Hematopoietic multipotent progenitor cell treated with erythropoietin and hydrocortisone succinate and interleukin-3 and kit ligand, for 15 days (in vitro differentiated cells): ENCODE measurements at places on chromosomes 4 and X.
A peak's percentile ranks its signal among the peaks of the same experiment; 100 is the strongest.

DNA sequence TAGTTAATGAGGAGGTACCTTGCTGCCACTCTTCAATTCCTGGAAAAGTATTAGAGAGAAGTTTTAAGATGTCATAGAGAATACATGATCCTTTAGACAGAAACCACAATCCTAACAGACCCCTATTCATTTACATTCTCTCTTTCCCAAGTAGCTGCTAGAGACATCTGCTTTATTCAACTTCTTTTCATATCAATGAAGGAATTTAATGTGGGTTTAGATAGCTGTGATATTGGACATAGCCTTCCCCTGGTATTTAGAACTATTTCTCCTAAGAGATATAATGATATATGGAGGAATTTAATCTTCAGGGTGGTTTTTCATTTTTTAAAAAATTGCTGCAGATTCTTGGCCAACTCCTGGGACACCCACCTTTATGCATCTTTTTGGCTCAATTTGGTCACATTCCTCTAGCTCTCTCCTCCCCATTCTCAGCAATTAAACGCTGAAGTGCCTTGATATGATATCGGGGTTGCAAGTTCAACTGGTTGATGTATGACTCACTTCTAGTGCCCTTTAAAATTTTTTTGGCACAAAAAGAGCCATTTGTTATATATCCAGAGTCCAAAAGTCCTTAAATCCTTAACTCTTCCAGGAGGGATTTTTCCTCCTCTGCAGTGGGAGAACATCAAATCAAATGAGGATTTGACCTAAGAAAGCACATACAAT, 57.6 kb downstream of the DOCK11 start:
- DNase-seq, result no peak

- no peak for DNase-seq
Observed at GRCh38 chr4:71293705-71294104, 45.1 kb upstream of the SLC4A4 start.

- DNase-seq, result peak; percentile 46
Observed at GRCh38 chrX:110415440-110416170, 57.0 kb downstream of the RTL9 start.

DNA sequence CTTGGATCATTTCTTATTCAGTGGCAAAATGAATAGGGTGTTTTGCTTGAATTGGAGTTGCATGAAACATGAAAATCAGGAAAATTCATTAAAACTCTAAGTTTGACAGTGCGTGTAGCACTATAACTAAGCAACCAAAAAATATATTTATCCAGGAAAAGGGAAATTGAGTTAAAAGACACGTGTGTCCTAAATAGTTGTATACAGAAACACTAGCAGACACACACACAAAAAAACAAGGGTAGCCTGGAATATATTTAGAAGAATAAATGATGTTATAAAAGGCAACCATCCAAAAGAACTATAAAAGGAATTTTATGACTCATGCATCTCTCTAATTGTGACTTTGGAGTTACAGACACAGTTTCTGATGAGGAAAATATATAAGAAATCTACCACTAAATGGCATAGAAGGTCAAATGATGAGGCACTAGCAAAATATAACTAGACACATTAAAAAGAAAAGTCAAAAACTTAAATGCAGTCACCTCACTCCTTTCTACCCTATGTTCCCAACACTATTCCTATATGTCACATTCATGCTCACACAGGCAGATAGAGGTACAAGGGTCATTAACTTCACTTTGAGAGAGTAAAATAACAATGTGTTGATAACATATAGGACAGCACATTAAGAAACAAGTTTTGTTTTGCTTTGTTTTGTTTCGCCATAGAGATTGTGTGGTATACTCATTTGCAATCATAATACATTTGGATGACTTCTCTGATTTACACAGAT, 793.6 kb upstream of the INTU start:
- DNase-seq, result no peak

GRCh38 chrX:152139589-152139988, 1.2 kb upstream of the MAGEA10 start:
- DNase-seq, result no peak

- DNase-seq, result no peak
Observed at GRCh38 chr4:104418286-104418685, 76.4 kb downstream of the CXXC4 start.

- no peak for DNase-seq
Observed at GRCh38 chr4:84837751-84838150, 128.7 kb downstream of the WDFY3 start.

GRCh38 chr4:88779431-88779830, 81.8 kb upstream of the NAP1L5 start:
- DNase-seq, result no peak

DNA sequence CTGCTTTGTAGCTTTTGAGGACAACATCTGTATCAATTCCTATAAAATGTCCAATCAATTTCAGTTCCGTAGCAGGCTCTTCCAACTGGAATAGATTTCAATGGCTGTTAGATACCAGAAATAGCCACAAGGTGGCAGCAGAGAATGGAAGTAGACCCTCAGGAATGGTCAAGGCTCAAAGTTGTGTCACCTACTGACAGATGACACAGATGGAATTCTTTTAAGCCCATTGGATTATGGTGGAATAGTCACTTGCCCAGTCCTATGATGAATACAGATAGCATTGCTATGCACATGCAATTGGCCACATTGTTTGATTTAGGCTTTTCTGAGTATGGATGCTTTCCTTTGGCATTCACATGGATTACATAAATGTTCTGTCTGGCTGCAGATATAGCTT, 130.4 kb upstream of the RADX start:
- peak; percentile 19 for DNase-seq

DNA sequence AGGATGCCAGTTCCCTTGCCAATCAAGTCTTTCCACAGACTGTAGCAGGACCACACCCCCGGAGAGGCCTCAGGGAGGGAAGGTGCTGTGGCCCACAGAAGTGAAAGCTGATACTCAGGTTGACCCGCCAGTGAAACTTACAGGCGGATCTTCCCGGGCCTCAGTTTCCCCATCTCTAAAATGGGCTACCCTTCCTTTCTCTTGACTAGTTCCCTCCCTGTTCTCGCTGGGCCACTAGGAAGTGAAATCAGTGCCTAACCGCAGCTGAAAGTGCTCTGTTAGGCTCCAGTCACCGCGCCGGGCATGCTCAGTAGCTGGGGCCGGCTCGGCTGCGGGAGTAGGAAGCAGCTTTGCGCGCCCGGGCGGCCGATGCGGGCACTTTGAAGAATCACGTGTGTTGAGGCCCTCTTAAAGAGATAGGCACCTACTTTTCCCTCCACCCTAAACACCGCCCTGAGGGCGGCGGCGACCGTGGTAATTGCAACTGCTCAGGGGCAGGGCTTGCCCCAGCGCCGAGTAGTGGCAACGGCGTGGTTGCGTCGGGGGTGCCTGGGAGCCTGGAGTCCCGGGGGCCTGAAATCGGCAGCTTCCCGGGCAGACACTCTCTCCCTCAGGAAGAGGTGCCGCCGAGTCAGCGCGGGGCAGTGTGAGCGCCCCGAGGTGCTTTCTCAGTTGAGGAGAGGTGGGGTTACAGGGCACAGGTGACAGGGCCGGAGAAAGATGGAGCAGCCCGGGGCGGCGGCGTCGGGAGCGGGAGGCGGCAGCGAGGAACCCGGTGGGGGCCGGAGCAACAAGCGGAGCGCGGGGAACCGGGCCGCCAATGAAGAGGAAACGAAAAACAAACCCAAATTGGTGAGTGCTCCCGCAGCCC, at the start of gene DIAPH2:
DIAPH2 (plus strand) TSS at position 504 of the 871 bp plus-strand sequence.
- peak; percentile 2 for DNase-seq

- DNase-seq, result no peak
Observed at GRCh38 chr4:112184438-112184837, 39.2 kb downstream of the FAM241A start.

- no peak for DNase-seq
Observed at GRCh38 chr4:184348311-184349233, 125.8 kb downstream of the IRF2 start.
